ENCODE measurements at places on chromosomes 2 and 18.

- H3K4me3 ChIP-seq = no peak overlapping the region
- no peak overlapping the region for H3K27ac ChIP-seq
- H3K4me1 ChIP-seq = peaks cover 34% of the 10 kb centered on the region
- no peak for DNase-seq
- H3K27me3 ChIP-seq = no peaks in the 10 kb centered on the region
These were observed 661 bp upstream of the MGAT5 start for GRCh38 chr2:134253117-134253704.

DNA sequence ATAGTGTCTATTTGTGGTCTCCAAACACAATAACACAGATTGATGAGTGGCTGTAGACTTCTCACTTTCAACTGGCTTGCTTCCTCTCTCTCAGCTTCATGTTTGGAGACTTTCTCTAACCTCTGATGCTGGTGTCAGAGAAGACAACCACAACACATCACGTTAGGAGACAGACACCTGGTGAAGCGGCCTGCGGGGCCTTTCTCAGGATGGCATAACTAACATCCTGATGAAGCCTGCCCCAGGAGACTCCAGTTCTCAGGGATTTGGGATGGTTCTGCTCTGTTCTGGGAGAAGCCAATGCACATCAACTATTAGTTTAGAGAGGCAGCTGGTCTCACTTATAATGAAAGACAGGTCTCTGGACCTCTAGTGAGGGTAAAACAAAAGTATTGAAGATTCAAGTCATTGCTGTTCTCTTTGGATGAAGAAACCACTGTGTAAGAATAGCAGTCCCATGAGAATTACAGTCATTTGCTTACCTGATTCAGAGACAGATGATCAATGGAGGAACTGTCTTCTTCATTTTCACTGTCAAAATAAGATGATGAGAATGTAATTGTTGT lies 2.0 kb downstream of the IL1A start:
- no peaks in the 10 kb centered on the region for H3K27me3 ChIP-seq
- no peak overlapping the region for H3K27ac ChIP-seq
- H3K36me3 ChIP-seq = no peaks in the 10 kb centered on the region
- DNase-seq = no peak
- peaks cover 16% of the 10 kb centered on the region for H3K4me1 ChIP-seq

DNA sequence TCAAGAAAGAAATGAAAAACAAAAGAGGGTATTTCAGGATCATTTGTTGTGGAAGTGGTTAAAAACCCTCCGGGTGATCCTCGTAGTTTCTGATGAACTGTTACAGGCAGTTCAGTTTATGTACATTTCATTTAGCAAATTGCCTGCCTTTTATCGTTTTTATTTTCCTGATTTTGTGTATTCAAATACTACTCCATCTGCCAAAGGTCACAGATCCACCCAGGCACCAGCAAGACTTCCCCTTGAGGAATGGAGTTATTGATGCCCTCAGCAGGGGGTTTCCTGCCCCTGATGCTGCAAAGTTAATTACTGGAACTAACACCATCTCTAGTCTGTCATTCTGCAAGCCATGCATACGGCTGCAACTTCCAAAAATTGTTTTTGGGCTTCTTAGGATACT lies 641.9 kb downstream of the SLC4A3 start:
- no peaks in the 10 kb centered on the region for H3K27me3 ChIP-seq
- no peak overlapping the region for H3K27ac ChIP-seq
- H3K4me1 ChIP-seq = peaks cover 41% of the 10 kb centered on the region
- no peaks in the 10 kb centered on the region for H3K36me3 ChIP-seq
- no peak overlapping the region for H3K4me3 ChIP-seq
- DNase-seq = no peak

- H3K36me3 ChIP-seq = no peaks in the 10 kb centered on the region
- no peak overlapping the region for H3K27ac ChIP-seq
- H3K4me3 ChIP-seq = no peak overlapping the region
- no peak for DNase-seq
These were observed 455.9 kb downstream of the CNTNAP5 start for GRCh38 chr2:124480958-124481357.

DNA sequence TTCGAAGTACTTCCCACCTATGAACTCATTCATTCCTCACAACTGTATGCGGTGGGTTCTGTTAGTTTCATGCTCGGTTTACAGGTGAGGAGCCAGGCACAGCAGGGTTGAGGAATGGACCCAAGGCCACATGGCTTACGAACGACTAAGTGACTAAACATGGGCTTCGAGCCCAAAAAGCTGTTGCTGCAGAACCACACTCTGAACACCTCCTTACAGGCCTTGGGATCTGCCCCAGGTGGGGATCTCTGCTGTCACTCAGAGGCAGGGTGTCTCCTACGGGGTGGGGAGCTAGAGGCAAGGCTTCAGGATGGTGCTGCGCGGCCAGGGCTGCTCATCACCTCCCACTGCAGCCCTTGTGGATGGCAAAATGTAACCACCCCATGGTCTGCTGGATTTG lies 80.9 kb downstream of the TSHZ1 start:
- no peak overlapping the region for H3K27ac ChIP-seq
- no peaks in the 10 kb centered on the region for H3K27me3 ChIP-seq
- H3K4me1 ChIP-seq = no peaks in the 10 kb centered on the region
- no peak overlapping the region for H3K4me3 ChIP-seq
- peaks cover 14% of the 10 kb centered on the region for H3K36me3 ChIP-seq
- DNase-seq = no peak

- H3K27me3 ChIP-seq = no peaks in the 10 kb centered on the region
- no peak overlapping the region for H3K4me3 ChIP-seq
- H3K27ac ChIP-seq = no peak overlapping the region
- peaks cover 5% of the 10 kb centered on the region for H3K36me3 ChIP-seq
- no peaks in the 10 kb centered on the region for H3K4me1 ChIP-seq
These were observed 62.9 kb downstream of the AFTPH start for GRCh38 chr2:64586883-64587481.

- DNase-seq = no peak
- H3K27me3 ChIP-seq = peaks cover 16% of the 10 kb centered on the region
- H3K27ac ChIP-seq = no peak overlapping the region
- H3K36me3 ChIP-seq = no peaks in the 10 kb centered on the region
These were observed 92.3 kb upstream of the UPP2 start for GRCh38 chr2:158009399-158009798.

- H3K27ac ChIP-seq = no peak overlapping the region
- DNase-seq = no peak
- no peaks in the 10 kb centered on the region for H3K4me1 ChIP-seq
- no peak overlapping the region for H3K4me3 ChIP-seq
- H3K27me3 ChIP-seq = no peaks in the 10 kb centered on the region
These were observed 112.0 kb upstream of the TEKT4 start for GRCh38 chr2:94759211-94759610.

GRCh38 chr2:237201461-237202287 lies 116.0 kb downstream of the COPS8 start:
- peak overlapping the region; percentile 76 for H3K4me3 ChIP-seq
- H3K36me3 ChIP-seq = no peaks in the 10 kb centered on the region
- peaks cover 80% of the 10 kb centered on the region for H3K4me1 ChIP-seq
- 0 out of 2 replicates have a peak, but pooled peaks cover 2% of the 10 kb centered on the region for H3K27me3 ChIP-seq
- H3K27ac ChIP-seq = peak overlapping the region; percentile 95

GRCh38 chr2:141923657-141924056 lies 207.2 kb downstream of the LRP1B start:
- no peaks in the 10 kb centered on the region for H3K36me3 ChIP-seq
- no peak overlapping the region for H3K4me3 ChIP-seq
- no peak overlapping the region for H3K27ac ChIP-seq
- peaks cover 3% of the 10 kb centered on the region for H3K27me3 ChIP-seq

GRCh38 chr2:50724837-50725236 lies 307.1 kb downstream of the NRXN1 start:
- H3K27me3 ChIP-seq = peaks cover 2% of the 10 kb centered on the region
- DNase-seq = no peak
- H3K27ac ChIP-seq = no peak overlapping the region
- H3K36me3 ChIP-seq = no peaks in the 10 kb centered on the region
- no peaks in the 10 kb centered on the region for H3K4me1 ChIP-seq

- no peak overlapping the region for H3K4me3 ChIP-seq
- peaks cover 11% of the 10 kb centered on the region for H3K4me1 ChIP-seq
- no peak overlapping the region for H3K27ac ChIP-seq
- no peaks in the 10 kb centered on the region for H3K36me3 ChIP-seq
- no peak for DNase-seq
- no peaks in the 10 kb centered on the region for H3K27me3 ChIP-seq
These were observed 61.6 kb upstream of the LINC00305 start for GRCh38 chr18:64210401-64210949.

- no peaks in the 10 kb centered on the region for H3K36me3 ChIP-seq
- DNase-seq = no peak
- peaks cover 3% of the 10 kb centered on the region for H3K27me3 ChIP-seq
- no peak overlapping the region for H3K27ac ChIP-seq
- H3K4me1 ChIP-seq = peaks cover 13% of the 10 kb centered on the region
These were observed 802.9 kb upstream of the ID2 start for GRCh38 chr2:7878786-7879482.

- no peak overlapping the region for H3K4me3 ChIP-seq
- H3K27ac ChIP-seq = no peak overlapping the region
- H3K36me3 ChIP-seq = no peaks in the 10 kb centered on the region
- peaks cover 2% of the 10 kb centered on the region for H3K27me3 ChIP-seq
These were observed 1559.3 kb upstream of the ZEB2 start for GRCh38 chr2:146079216-146079615.

DNA sequence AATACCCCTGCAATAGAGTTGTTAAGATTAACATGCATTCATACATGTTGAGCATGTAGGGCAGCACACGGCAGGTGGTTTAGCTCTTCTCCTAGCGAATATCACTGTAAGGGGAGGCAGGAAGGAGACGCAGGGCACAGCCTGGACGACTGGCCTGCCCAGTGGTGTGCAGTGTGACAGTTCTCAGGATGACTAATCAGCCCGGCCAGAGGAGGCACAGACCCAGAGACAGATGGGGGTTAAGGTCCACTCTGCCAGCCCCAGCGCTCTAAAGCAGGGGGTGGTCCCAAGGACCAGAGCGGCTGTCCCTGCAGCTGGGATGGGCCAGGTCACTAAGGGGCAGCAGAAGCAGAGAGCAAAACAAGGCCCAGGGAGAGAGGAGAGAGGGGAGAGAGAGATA lies 63.7 kb downstream of the RNF152 start:
- H3K27me3 ChIP-seq = 0 out of 2 replicates have a peak, but pooled peaks cover 2% of the 10 kb centered on the region
- H3K4me1 ChIP-seq = peaks cover 96% of the 10 kb centered on the region
- H3K36me3 ChIP-seq = peaks cover 26% of the 10 kb centered on the region
- no peak for DNase-seq
- H3K27ac ChIP-seq = peak overlapping the region; percentile 67

DNA sequence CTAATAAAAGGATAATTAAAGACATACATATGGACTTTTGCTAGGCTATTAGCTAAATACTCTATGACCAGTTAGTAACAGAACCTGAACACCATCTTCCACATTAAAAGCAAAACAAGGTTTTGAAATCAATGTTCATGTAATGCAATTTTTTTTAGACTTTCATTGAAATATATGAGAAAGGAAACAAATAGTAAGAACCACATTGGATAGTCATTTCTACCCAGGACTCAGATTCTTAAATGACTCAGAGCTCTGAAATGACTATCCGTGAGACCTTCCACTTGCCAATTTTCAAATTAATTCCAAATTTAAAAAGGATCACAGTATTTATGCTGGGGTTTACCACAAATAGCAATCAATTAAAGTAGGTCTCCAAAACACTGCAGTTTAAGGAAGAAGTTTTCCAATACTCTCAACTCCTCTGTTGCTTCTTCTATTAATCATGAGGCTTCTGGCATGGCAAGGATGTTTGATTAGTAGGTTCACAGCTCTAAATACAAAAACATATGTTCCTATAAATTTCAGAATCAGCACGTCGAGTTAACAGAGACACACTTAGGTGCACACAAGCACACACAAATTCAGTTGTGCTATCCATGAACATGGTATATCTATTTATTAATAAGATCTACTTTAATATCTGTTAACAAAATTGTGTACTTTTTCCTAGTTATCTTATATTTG lies 841.0 kb downstream of the RNF144A start:
- H3K36me3 ChIP-seq = peaks cover 25% of the 10 kb centered on the region
- no peak overlapping the region for H3K27ac ChIP-seq
- peaks cover 4% of the 10 kb centered on the region for H3K27me3 ChIP-seq
- DNase-seq = no peak
- H3K4me3 ChIP-seq = no peak overlapping the region

DNA sequence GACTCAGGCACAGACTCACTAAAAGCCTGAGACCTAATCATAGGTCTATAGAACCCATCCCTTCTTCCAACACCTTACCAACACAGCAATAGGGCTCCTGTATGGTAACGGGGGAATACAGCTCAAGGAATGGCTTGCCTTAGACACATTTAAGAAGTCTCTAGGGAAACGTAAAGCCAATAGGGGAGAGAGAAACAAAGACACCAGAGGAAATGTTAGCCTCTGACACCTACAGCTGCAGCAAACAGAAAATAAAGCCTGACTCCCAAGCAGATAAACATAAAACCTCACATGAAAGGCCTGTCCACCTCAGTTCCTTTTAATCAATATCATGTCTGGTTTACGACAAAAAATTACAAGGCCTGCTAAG lies 51.1 kb upstream of the NCOA1 start:
- H3K27me3 ChIP-seq = peaks cover 2% of the 10 kb centered on the region
- H3K36me3 ChIP-seq = no peaks in the 10 kb centered on the region
- no peak overlapping the region for H3K27ac ChIP-seq

GRCh38 chr2:14756981-14757657 lies 124.6 kb downstream of the LRATD1 start:
- peaks cover 20% of the 10 kb centered on the region for H3K4me1 ChIP-seq
- peak overlapping the region; percentile 60 for H3K4me3 ChIP-seq
- H3K36me3 ChIP-seq = no peaks in the 10 kb centered on the region
- H3K27me3 ChIP-seq = no peaks in the 10 kb centered on the region

DNA sequence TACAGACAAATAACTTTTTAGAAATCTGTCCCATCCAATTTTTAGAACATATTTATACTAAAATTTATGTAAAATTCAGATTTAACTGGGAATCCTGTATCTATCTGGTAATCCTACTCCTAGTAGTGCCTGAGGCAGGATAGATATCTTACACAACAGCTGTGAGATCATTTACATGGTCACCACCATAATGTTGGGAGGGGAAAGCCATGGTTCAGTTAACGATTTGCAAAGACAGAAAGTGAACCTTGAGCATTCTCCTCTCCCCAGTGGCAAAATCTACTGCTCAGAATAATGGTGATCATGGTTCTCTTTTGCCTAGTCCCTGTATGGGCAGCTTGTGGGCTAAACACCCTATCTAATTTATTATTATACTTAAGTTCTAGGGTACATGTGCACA lies 7.7 kb upstream of the TMEM247 start:
- H3K4me1 ChIP-seq = peaks cover 14% of the 10 kb centered on the region
- H3K27me3 ChIP-seq = peaks cover 13% of the 10 kb centered on the region
- H3K36me3 ChIP-seq = no peaks in the 10 kb centered on the region
- DNase-seq = no peak

Measured in HFFc6 (cell line).